GM04503 (cell line): ENCODE measurements at places on chromosomes 5 and 9.

- DNase-seq = no peak
Observed at GRCh38 chr9:137021979-137022661, 5.9 kb downstream of the ABCA2 start.

- DNase-seq = peak; percentile 97
Observed at GRCh38 chr5:151093476-151093889, 12.6 kb upstream of the TNIP1 start.

DNA sequence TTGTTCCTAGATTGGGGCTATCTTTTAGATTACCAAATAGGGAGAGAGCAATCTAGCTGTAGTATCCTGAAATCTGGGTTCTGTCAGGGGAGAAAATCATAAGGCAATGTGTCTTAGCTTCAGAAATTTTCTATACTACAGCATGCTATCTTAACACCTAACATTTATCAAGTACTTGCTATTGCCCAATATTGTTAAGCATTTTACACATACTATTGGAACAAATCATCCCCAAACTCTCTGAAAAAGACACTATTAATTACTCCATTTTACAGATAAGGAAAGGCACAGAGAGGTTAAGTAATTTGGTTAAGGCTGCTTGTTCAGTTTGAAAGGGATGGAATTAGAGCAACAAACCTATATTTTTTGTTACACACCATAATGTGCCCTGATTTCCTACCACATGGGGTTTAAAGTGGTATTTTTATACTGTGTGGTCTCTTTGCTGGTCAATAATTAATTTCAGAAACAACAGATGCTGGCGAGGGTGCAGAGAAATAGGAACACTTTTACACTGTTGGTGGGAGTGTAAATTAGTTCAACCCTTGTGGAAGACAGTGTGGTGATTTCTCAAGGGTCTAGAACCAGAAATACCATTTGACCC lies 57.2 kb upstream of the RIC1 start:
- no peak for DNase-seq

DNA sequence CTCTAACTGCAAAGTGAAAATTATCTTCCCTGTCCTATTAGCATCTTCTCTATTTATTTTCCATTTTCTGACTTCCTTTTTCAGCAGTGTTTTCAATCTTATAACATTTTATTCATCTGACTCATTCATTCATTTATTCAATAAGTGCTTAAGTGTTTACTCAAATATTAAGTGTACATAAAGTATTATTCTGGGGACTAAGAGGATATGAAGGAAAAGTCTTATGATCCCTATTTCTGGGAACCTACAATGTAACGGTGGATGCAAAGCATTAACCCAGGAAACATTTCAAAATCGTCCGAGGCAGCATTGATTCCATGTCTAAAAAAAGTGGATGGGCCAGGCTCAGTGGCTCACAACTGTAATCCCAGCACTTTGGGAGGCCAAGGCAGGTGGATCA lies 19.4 kb upstream of the TRPM6 start:
- no peak for DNase-seq

- no peak for DNase-seq
Observed at GRCh38 chr9:101398930-101399642, 435 bp downstream of the ZNF189 start.

DNA sequence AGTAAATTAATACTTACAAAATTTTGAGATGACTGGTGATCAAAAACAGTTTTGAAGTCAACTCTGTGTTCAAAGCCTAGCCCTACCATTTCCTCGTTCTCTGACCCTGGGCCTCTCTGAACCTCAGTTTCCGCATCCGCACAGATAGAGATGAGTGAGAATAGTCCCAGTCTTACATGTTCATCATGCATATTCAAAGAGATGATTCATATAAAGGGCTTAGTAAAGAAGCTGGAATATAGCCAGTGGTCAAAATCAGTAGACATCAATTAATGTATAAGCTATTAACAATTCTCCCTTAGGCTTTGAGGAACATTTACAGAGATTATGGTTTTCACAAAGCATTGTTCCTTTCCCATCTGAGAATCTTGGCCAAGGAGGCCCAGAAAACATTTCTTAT lies 250.6 kb downstream of the SPOCK1 start:
- DNase-seq = no peak

DNA sequence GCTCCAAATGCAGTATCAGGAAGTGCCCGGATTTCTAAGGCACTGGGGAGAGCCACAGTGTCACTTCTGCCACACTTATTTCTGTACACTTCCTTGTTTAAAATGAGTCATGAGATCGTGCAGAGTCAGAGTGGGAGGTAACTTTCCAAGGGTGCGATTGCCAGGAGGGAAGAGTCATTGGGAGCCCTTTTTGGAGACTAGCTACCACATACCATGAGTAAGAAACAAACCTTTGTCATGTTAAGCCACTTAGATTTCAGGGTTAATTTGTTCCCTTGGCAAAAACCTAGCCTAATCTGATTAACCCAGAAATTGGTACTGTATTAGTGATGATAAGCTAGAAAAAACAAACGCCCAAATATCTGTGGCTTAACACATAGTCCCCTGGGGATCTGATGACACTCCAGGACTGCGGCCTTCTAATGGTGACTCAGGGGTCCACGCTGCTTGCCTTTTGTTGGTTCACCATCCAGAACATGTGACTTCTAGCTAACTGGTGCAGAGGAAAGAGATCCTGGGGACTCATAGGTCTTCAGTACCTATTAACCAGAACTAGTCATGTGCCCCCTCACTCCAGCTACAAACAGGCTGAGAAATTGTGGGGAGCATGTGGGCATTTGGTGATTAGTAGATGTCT lies 48.6 kb upstream of the TLE1 start:
- peak; percentile 82 for DNase-seq

DNA sequence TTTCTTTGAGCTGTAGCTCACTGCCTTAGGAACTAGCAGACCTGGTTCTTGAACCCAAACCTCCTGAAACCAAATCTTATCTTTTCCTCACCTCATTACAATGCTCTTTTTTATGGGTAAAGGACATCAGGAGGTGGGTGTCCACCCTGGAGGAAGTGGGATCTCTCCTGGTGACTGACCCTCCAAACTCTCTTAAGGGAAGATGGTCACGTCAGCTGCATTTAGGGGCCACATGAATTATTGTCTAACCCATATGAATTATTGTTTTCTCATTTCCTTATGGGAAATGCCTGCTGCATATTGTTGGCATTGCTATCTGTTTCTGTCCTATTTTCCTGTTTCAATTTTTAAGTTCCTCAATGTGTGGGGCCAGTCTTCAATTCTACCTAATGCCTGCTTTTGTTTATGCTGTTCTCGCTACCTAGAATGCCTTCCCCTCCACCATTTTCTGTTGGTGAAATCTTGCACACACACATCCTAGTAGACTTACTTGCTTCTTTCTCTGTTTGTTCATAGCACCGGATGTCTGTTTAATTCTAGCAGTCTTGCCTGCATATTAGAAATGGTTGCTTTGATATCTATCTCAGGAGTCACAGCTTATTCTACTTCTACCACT lies 22.0 kb upstream of the SPINK1 start:
- no peak for DNase-seq

- DNase-seq = no peak
Observed at GRCh38 chr9:33737811-33738606, 57.4 kb upstream of the PRSS3 start.

DNA sequence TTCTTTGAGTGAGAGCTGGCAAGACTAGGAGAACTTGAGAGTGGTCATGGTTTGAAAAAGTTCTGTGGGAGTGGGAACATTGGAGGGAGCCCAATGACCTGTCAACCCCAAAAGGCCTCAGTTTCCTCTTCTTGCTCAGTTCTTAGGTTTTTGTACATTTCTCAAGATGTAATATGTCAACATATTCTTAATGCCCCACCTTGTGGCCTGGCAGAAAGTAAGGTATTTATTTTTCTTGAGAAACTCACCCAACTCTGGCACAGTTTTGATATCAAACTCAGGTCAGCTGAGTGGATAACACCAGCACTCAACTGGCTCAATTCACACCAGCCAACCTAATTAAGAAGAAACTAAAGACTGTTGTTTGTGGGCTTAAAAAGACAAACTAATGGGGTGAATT lies 123.0 kb upstream of the SLC27A6 start:
- no peak for DNase-seq

DNA sequence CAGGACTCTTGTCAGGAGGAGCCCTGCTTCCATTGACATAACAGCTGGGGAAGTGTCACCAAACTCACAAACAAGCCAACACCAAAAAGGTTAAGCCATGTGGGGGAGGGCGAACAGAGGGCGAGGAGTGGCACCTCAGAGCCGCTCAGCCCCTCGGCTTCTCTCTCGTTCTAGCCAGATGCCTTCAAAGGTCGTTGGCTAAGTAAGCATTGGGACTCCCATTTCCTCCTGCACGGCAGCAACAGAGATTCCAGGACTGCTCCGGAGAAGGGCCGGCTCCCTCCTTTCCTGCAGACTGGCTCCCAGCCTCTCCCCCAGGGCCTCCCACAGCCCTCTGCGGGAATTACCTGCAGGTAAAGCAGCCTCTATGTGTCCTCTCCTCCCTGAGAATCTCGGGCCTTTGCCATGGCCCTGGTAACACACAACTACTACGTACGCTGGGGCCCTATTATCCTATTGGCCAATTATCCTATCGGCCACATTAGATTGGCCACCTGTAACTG lies 52.1 kb upstream of the RNU6ATAC start:
- DNase-seq = no peak

DNA sequence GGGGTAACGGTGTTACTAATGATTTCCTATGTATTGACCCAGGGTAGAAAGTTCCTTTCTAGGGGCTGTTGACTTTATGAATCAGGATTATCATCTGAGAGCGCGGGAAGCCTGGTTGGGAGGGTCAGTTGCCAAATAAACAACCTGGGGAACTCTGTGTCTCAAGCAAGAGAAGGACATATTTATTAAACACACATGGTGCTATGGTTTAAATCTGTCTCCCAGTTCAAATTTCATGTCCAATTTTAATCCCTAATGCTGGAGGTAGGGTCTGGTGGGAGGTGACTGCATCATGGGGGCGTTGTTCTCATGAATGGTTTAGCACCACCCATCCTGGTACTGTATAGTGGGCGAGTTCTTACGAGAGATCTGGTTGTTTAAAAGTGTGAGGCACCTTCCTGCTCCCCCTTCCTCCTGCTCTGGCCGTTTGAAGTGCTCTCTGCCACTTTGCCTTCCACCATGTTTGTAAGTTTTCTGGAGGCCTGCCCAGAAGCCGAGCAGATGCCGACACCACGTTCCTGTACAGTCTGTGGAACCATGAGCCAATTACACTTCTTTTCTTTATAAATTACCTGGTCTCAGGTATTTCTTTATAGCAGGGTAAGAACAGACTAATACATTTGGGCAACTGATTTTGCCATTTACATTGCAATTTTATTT lies 19.7 kb upstream of the GAS1 start:
- DNase-seq = no peak

- no peak for DNase-seq
Observed at GRCh38 chr5:37767251-37767650, 72.6 kb downstream of the GDNF start.

- DNase-seq = no peak
Observed at GRCh38 chr5:30994902-30995301, 198.6 kb upstream of the CDH6 start.

- no peak for DNase-seq
Observed at GRCh38 chr5:154097031-154097430, 58.3 kb downstream of the MFAP3 start.

DNA sequence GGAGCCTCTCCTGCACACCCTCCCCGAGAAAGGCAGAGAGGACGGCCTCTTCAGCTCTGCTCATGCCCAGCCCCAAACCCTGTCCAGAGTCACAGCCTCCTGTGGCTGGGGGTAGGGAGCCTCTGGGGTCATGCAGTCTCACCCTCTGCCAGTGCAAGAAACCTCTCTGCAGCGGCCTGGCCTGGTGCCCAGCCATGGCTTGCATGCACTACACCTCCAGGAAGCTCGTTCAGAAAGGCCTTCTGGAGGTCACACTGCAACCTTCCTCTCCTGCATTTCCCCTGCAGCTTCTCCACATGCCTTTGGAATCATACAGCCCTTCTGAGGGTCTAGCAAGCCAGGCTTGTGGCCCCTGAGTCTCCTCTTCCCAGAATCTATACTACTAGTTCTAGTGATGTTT lies 17.9 kb downstream of the CSF1R start:
- DNase-seq = no peak

GRCh38 chr5:42491699-42492098 lies 68.5 kb downstream of the GHR start:
- DNase-seq = no peak

DNA sequence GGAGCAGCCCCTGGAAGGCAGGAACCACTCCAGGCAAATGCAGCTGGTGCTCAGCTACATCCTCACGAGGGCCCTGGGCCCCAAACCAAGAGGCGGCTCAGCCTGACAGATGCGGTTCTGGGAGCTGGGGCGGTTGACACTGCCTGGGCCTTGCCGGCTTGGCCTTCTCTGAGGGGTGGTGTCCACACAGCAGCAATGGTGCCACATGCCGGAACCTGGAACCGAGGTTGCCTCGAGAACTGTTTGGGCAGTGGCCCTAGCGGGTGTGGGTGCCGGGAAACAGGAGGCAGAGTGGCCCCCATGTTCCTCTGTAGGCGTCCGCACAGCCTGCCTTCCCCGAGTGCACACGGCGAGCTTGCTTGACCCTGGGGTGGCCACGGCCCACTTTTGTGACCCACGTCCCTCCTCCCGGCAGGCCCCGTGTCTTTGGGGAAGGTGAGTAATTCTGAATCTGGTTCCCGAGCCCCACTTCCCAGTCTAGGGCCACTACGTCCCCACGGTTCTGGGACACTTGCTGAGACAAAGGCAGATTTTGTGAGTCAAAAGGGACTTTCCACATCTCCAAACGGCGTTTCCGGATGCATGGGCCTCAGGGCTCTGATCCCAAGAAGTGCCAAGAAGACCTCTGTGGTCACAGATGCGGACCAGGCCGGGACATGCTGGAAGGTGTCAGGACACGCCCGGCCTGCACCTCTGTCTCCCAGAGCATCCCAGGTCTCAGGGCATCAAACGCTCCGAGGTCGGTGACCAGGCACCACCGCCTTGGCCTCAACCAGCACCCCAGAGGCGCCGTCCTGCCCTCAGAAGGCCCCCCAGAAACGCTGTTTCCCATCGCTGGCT lies 27.7 kb upstream of the SLC12A7 start:
- DNase-seq = no peak

DNA sequence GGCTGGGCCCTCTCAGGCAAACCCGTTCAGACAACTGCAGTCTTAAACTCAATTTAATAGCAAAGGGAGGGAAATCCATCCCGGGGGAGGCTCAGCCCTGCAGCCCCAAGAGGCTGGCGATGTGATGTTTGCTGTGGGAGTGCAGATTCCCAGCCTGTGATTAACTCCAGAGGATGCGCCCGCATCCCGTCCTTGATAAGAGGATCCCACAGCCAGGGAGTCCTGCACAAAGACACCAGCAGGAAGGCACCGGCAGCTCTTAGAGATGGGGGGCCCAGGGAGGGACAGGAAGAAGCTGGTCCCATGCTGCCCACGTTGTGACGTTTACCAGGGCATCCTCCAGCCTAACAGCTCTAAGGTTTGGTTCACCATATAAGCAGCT lies 64.7 kb downstream of the MRPL36 start:
- DNase-seq = no peak

- DNase-seq = no peak
Observed at GRCh38 chr5:68994645-68995044, 99.2 kb upstream of the SLC30A5 start.

- no peak for DNase-seq
Observed at GRCh38 chr5:5380298-5380697, 42.2 kb upstream of the ICE1 start.
